ENCODE measurements at places on chromosomes 7 and 10.

GRCh38 chr10:76946270-76946669 lies 691.3 kb downstream of the KCNMA1 start:
- DNase-seq = no peak

- no peak for DNase-seq
Observed at GRCh38 chr7:104956753-104957450, 57.1 kb upstream of the KMT2E start.

DNA sequence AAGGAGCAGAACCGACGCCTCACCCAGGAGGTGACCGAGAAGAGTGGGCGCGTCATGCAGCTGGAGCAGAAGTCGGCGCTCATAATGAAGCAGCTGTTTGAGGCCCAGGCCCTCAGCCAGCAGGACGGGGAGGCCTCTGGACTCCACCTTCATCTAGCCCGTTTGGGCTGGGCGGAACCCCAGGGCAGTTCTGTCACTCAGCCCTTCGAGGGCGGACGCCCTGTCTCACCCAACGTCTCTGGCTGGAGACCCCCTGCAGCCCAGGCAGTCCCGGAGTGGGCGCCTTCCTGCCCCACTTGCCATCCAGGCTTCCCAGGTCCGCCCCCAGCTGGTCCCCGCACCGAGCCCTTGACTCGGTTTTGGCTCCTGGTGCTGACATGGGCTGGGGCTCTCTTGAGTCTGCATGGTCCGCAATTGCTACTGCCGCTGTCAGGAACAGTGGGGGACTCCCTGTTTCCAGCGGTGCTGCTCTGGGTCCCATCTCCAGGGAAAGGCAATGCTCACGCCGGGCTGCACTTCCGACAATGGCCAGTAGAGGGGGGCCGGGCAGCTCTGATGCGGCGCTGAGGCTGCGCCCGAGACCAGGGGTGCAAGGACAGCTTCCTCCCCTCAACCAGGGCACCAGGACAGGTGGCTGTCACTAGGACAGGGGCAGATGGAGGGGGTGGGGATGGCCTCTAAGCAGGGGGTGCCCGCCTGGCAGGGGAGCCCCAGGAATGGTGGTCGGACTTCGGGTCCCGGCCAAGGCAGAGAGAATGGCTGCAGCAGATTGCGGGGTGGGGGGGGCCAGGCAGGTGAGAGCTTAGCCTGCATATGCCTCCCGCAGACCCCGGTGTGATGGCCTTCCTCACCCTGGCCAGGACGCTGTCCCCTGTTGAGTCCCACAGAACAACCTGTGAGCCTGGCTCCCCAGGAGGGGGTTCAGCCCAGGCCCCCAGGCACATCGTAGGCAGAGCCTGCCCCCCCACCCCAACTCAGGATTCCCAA lies 71.2 kb upstream of the KCTD7 start:
- peak; percentile 61 for DNase-seq

DNA sequence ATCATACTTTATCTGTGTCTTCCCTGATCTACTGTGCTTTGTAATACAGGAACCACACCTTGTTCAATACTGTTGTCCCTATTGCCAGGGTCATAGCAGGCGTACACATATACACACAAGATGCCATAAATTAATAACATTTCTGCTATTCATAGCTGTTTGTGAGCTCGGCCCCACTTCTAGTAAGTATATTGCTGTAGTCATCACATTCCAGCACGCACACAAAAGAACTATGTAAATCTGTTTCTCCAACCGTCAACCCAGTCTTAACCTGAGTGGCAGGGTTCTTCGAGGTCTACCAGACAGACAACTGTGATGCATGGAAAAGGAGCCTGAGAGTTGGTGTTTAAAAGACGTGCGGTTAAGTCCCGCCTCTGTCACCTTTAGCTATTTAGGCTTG lies 5.7 kb upstream of the CACNB2 start:
- no peak for DNase-seq

- no peak for DNase-seq
Observed at GRCh38 chr10:113550365-113550764, 2.5 kb upstream of the HABP2 start.
